Hindlimb muscle (tissue), 1 donor: ENCODE measurements at places on chromosomes 12 and 14. TPM values are rescaled to one million over a fixed set of nuclear protein-coding genes. Genes with fewer than 3 reads are reported as not detected.

DNA sequence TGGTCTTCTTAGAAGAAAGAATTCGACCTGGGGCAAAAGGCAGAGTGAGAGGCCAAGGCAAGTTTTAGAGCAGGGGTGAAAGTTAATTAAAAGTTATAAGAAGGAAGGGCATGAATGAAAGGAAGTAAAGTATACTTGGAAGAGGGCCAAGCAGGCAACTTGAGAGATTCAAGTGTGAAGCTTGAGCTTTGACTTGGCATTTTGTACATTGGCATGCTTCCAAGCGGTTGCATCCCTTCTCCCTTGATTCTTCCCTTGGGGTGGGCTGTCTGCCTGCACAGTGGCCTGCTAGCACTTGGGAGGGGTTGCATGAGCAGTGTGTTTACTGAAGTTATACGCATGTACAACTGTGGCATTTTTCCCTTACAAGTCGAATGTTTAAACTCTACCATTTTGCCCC is 74.8 kb upstream of the MGAT4C start:
- no peak for DNase-seq

- DNase-seq = no peak
Observed at GRCh38 chr14:33184587-33184986, 245.9 kb downstream of the NPAS3 start.

DNA sequence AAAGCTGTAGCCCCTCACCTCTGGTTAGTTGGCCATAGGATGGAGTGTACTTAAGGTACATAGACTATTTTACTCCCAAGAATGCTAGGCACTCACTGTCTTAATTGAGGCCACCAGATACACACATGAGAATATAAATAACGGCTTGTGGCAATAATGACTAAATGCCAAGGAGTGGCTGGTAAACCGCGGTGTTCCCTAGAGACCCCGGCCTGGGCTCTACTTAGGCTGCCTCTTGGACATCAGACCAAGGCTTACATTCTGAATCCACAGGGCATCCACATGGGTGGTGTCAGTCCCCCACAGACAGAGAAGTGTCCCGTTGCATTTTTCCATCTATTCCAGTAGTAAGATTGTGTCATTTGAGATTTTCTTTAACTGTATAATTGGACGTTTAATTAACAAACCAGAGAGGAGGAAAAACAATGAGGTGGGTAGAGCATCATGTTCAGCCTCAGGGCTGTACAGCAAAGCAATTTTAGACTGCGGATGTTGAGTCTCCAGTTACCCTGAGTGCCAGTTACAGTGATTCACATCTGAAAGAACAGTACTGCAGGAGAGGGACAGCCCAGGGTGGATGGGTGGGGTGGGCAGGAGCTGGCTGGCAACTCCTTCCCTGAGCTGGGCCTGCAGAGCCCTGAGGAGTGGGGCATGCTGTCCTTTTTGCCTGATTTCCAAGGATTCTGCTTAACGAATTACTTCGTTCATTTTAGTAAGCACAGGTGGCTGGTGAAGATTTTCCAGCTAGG is 20.5 kb downstream of the CKB start:
- no peak for DNase-seq

DNA sequence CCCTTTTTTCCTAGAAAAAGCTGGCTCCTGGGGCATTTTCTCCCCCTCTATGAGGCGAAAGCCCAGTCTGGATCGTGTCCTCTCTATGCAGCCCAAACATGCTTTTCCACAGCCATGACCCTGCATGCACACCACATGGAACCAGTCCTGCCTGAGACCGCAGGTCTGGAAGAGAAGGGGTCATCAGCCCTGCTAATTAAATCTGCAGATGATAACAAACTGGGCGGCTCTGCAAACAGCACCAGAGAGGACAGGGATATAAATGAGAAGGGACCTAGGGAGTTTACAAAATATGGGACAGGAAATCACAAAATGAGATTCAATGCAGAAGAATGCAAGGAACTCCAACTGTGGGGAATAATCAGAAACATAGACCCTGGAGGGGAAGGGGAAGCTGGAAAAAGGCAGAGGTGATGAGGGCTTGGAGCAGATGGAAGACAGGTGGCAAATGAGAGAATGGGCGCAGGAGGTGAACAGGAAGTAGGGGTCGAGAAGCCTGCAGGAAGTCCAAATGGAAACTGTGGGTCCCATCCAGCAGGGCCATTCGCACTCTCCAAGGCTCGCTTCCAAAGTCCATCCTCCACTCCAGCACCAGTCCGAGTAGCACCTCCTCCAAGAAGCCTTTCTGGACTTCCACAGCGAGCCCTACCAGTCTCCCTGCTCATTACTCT is 76.3 kb downstream of the ANO2 start:
- no peak for DNase-seq

GRCh38 chr12:52435659-52435999 is 1.5 kb upstream of the KRT75 start:
- DNase-seq = no peak

NOVA1 gene
- polyA plus RNA-seq = 12.9 TPM

SLC38A4 gene
- 10.3 TPM for polyA plus RNA-seq

RGS6 gene
- polyA plus RNA-seq = 7.6 TPM
